Activated CD8-positive, alpha-beta T cell treated with anti-CD3 and anti-CD28 coated beads, Interleukin-2, amount 10 ng/mL, durations not matched to agents 7 days and 5 days (primary cell): ENCODE measurements at places on chromosomes 12 and 14.

GRCh38 chr12:4003576-4003975 is 130.4 kb upstream of the PARP11 start:
- DNase-seq = no peak
- H3K27ac ChIP-seq = no peak overlapping the region
- H3K4me1 ChIP-seq = peaks cover 22% of the 10 kb centered on the region
- peaks cover 5% of the 10 kb centered on the region for H3K36me3 ChIP-seq

DNA sequence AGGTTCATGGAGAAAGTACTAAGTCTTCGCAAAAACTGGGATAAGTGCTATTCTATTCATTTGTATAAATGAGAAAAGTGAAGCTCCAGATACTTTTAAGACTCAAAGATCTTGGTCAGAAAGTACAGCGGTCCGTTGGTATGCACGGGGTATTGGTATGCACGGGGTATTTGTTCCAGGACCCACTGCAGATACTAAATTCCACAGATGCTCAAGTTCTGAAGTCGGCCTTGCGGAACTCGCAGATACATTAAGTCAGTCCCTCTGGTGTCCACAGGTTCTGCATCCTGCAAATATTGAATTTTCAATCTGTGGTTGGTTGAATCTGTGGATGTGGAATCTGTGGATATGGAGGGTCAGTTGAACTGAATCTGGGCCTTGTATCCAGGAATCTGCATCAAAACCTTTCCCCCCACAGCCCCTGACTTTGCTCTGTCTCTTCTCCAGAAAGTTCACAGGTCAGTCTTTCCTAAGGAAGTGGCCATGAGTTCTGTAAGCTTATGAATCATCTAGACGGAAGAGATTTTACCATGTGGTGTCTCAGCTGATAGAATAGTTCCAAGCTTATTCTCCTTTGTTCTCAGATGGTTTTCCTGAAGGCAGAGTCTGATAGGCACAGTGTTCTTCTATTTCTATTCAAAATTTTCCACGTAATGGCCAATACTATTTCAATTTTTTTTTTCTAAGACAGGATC is 274.7 kb downstream of the NEDD1 start:
- H3K4me1 ChIP-seq = no peaks in the 10 kb centered on the region
- H3K27ac ChIP-seq = no peak overlapping the region
- no peak overlapping the region for H3K4me3 ChIP-seq
- H3K27me3 ChIP-seq = no peaks in the 10 kb centered on the region
- DNase-seq = no peak

- DNase-seq = no peak
- H3K27ac ChIP-seq = no peak overlapping the region
- H3K27me3 ChIP-seq = peaks cover 17% of the 10 kb centered on the region
- no peaks in the 10 kb centered on the region for H3K36me3 ChIP-seq
- no peaks in the 10 kb centered on the region for H3K4me1 ChIP-seq
Measured at GRCh38 chr12:90261283-90261682, 552.6 kb upstream of the ATP2B1 start.

DNA sequence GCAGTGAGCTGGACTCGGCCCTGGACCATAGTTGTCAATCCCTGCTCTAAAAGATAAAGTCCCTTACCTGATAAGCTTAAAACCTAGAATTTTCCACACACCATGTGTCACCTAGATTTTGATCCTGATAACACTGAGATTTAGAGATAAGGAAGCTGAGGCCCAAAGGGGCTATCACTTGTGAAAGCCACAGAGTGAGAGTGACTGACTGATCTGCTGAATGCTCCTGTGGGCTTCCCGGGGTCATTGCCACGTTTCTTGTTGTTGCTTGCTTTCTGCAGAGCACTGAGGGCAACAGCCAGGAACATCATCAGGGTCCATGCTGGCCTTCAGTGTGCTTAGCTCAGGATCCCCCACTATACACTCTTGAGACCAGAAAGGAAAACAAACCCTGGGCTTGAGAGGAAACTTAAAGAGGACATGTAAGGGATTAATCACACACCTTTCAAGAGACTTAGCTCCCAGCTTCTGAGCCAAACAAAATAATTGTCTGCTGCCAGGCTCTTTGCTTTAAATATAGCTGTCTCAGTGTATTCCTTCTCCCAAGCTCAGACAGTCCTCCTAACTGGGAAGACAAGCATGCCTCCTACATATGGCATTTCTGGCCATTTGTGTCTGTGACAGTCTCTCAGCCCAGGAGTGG is 82.6 kb upstream of the ARHGAP5 start:
- no peaks in the 10 kb centered on the region for H3K36me3 ChIP-seq
- no peak overlapping the region for H3K4me3 ChIP-seq
- no peaks in the 10 kb centered on the region for H3K27me3 ChIP-seq
- H3K27ac ChIP-seq = no peak overlapping the region
- H3K4me1 ChIP-seq = no peaks in the 10 kb centered on the region
- no peak for DNase-seq

DNA sequence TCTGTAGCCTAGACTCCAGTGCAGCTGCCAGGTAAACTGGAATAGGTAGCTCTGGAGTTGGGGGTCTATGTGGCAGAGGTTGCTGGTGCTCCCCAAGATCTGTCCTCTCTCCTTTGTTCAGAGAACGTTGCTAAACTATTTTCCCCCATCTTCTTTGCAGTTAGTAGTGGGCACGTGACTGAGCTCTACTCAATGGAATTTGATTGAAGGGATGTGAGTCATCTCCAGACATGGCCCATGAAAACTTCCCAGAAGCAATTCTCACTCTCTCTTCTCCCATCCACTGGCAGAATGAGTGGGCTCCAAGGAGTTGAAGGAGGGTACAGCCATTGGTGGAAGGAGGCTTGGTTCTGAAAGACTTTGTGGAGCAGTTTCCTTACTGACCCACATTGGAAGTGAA is 44.0 kb downstream of the PAH start:
- DNase-seq = no peak
- H3K4me1 ChIP-seq = no peaks in the 10 kb centered on the region
- H3K27ac ChIP-seq = no peak overlapping the region

DNA sequence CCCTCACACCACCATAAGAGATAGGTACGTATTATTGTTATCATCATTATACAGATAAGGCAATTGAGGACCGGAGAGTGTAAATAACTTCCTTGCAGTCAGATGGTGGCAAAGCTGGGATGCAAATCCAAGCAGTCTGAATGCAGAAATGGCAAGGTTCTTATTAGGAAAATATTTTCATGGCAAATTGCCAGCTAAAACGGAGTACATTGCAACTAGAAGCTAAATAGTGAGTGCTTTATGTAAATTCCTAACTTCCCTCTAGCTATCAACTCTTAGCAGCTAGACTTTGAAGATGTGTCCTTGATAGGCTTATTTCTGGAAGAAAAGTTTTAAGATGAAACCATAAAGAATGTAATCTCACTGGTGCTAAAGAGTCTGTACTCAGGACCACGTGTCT is 323.9 kb upstream of the DIO2 start:
- H3K36me3 ChIP-seq = no peaks in the 10 kb centered on the region
- no peaks in the 10 kb centered on the region for H3K27me3 ChIP-seq
- DNase-seq = no peak
- H3K27ac ChIP-seq = no peak overlapping the region

DNA sequence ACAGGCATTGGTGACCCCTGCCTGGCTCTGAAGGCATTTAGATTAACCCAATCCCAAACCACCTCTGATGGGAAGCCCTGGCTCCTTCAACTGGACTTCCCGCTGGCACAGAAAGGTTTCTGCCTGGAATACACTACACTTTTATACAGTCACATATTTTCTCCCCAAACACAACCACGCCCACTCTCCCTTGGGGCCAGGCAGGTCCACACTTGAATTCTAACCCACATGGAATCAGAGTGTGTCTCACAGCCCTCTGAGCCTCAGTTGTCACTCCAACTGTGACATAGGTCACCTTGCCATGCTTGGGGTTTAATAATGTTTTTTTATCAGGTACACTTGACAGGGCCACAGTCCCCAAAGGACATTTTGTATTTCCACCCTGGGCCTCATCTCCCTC is 368.6 kb downstream of the BCL11B start:
- H3K4me3 ChIP-seq = no peak overlapping the region
- no peak overlapping the region for H3K27ac ChIP-seq
- H3K36me3 ChIP-seq = no peaks in the 10 kb centered on the region
- no peaks in the 10 kb centered on the region for H3K27me3 ChIP-seq
- no peak for DNase-seq

GRCh38 chr12:44314007-44314500 is 478.2 kb downstream of the TMEM117 start:
- no peaks in the 10 kb centered on the region for H3K4me1 ChIP-seq
- no peaks in the 10 kb centered on the region for H3K27me3 ChIP-seq
- H3K36me3 ChIP-seq = no peaks in the 10 kb centered on the region
- no peak overlapping the region for H3K4me3 ChIP-seq
